Activated CD4-positive, alpha-beta T cell treated with anti-CD3 and anti-CD28 coated beads, Interleukin-2, amount 10 ng/mL, durations not matched to agents 24 days and 14 days (primary cell): ENCODE measurements at places on chromosomes 12 and 14. TPM values are rescaled to one million over a fixed set of nuclear protein-coding genes. Genes with fewer than 3 reads are reported as not detected.

DNA sequence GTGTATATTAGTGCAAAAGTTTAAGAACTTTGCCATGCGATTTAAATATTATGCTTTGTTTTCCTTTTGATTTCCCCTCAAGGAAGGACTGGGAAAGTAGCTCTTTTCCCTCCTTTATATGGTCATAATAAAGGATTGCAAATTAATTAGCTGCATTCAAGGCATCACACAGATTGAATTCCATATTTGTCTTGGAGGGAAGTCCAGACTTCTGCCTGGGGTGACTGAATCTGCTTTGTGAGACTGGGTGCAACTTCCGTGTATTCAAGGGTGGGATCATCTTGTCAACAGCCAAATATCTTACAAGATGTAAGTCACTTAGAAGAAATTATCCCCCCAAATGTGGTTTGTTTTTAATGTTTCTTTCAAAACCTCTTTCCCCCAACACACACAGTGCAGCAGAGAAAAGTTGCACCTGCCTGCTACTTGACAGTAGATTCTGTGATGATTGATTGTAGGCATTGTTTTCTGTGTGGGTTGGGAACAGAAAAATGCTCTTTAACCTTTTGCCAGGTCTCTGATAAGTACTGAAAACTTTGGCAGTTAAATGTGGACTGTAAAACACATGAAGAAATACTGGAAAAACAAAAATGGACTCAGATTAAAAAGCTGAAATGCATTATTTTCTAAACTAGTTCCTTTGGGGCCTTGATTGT lies 28.4 kb downstream of the STK38L start:
- H3K4me1 ChIP-seq: peaks cover 3% of the 10 kb centered on the region
- H3K36me3 ChIP-seq: peaks cover 9% of the 10 kb centered on the region
- no peak overlapping the region for H3K4me3 ChIP-seq
- no peak for DNase-seq
- no peak overlapping the region for H3K27ac ChIP-seq

- H3K4me3 ChIP-seq: no peak overlapping the region
- H3K4me1 ChIP-seq: peaks cover 53% of the 10 kb centered on the region
- DNase-seq: no peak
- no peak overlapping the region for H3K27ac ChIP-seq
- no peaks in the 10 kb centered on the region for H3K27me3 ChIP-seq
Observed at GRCh38 chr12:104636496-104636895, 179.7 kb downstream of the CHST11 start.

DNA sequence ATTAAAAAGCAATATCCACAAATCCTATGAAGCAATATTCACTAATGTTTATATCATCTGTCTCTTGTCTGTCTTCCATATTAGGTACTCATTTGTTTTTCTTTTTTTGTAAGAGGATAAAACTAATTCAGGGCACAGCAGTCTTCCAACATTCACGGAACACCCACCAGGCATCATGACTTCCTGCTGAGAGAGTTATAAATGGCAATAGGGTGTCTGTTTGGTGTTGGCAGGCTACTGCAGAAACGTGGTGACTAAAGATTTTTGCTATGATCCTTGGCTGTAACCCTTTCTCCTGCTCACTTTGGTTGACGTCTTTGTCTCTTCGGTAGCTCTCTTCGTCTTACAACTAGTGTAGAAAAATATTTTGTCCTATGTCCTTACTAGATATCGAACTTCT lies 860.6 kb upstream of the MGAT4C start:
- no peaks in the 10 kb centered on the region for H3K27me3 ChIP-seq
- no peaks in the 10 kb centered on the region for H3K4me1 ChIP-seq
- H3K36me3 ChIP-seq: no peaks in the 10 kb centered on the region
- H3K4me3 ChIP-seq: no peak overlapping the region
- DNase-seq: no peak

GRCh38 chr12:115338566-115339294 lies 654.8 kb upstream of the TBX3 start:
- H3K27ac ChIP-seq: no peak overlapping the region
- H3K4me3 ChIP-seq: no peak overlapping the region
- no peak for DNase-seq
- no peaks in the 10 kb centered on the region for H3K4me1 ChIP-seq
- no peaks in the 10 kb centered on the region for H3K36me3 ChIP-seq

DNA sequence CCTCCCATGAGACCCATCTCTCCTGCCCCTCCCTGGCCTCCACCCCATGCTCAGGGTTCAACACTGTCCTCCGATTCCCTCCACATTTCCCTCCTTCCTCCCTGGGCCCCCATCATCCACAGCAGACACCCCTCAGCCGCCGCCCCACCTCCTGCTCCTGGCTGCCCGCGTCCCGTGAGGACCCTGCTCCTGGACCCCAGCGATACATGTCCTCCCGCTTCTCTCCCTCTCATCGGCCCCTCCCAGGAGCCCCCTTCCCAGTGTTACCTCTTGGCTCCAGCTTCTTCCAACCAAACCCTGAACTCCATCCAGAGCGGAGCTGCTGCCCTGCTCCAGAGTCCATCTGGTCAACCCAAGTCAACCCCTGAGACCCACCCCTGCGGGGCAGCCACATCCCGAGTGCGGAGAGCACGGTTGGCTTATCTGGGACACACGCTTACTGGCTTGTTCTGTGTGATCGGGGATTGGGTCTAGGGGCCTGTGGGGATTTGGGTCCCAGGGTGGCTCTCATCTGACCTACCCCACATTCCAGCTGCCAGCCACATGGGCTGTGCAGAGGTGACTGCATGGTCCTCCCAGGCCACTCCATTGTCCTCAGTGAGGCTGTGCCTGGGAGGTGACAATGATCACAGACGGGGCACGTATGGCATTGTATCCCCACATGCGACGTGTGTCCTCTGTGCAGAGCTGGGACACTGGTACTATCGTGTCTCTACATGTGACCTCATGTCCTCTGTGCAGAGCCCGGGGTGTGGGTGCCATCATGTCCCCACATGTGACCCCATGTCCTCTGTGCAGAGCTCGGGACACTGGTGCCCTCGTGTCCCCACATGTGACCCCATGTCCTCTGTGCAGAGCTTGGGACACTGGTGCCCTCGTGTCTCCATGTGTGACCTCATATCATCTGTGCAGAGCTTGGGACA lies 333.6 kb downstream of the ADGRD1 start:
- no peaks in the 10 kb centered on the region for H3K36me3 ChIP-seq
- H3K27ac ChIP-seq: no peak overlapping the region
- no peaks in the 10 kb centered on the region for H3K4me1 ChIP-seq
- H3K27me3 ChIP-seq: no peaks in the 10 kb centered on the region
- H3K4me3 ChIP-seq: no peak overlapping the region

DNA sequence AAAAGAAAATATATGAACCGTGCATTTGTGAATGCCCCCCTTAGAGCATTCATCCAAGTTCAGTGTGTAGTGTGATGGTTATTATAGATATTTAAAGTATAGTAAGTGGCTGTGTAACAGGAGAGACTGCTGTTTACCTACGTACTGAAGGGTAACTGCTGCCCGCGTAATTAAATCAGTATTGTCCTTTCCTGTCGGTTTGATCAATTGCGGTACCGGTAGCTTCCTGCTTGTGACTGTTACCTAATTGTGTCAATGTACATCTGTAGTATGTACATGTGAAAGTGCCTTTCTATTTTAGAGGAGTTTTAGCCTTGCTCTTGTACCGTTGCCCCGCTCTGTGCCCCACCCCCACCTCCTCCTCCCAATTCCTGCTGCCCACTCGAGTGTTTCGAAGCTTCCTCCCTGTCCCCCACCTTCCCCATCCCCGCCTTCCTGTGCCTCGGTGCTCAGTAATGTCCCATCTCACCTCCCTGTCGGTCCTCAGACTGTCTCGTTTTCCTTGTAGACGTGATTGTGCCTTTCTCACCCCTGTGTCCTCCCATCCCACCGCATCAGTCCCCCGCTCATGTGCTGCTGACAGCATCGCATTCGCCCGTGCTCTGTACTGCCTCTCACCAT lies 75.0 kb downstream of the KICS2 start:
- H3K4me3 ChIP-seq: peak overlapping the region; percentile 39
- peaks cover 4% of the 10 kb centered on the region for H3K4me1 ChIP-seq
- DNase-seq: no peak
- H3K36me3 ChIP-seq: no peaks in the 10 kb centered on the region
- no peaks in the 10 kb centered on the region for H3K27me3 ChIP-seq
- no peak overlapping the region for H3K27ac ChIP-seq

DNA sequence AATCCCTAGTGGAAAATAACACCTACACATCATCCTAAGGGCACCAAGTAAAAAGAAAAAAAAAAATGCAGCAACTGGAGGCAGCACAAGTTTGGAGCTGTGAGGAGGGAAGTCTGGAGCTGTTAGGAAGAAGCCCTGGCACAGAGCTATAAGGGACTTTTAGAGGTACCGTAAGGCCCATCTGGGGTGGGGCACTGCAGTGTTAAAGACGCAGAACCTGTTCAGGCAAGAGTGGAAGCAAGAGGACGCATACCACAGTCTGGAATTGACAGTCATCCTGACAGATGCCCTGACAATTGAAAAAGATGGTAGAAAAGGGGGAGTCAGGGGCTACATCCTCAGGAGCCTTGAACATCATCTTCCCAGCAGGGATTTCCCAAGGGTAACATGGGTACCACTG lies 195.9 kb upstream of the PLEKHG7 start:
- no peak overlapping the region for H3K4me3 ChIP-seq
- no peaks in the 10 kb centered on the region for H3K27me3 ChIP-seq
- no peak for DNase-seq
- H3K4me1 ChIP-seq: peaks cover 38% of the 10 kb centered on the region

CNTN1 gene
- total RNA-seq: not detected in 2 replicates

OTOGL gene
- not detected in 2 replicates for total RNA-seq

GLT8D2 gene
- 0.31 TPM in 1 of 2 replicates, not detected in the other for total RNA-seq

CEBPE gene
- 0.35 TPM in 1 of 2 replicates, not detected in the other for total RNA-seq

PKP2 gene
- total RNA-seq: not detected in 2 replicates

PRB2 gene
- total RNA-seq: not detected in 2 replicates
